SK-MEL-5 (cell line): ENCODE measurements at places on chromosomes 6 and 20. TPM values are rescaled to one million over a fixed set of nuclear protein-coding genes. Genes with fewer than 3 reads are reported as not detected.

Gene THBD
- not detected in 2 replicates for total RNA-seq

Gene PAK5
- total RNA-seq, result not detected in 2 replicates

Gene ALDH8A1
- not detected in 2 replicates for total RNA-seq

Gene NKX2-4
- 1.4 and 1.8 TPM in 2 replicates for total RNA-seq
